CD4-positive, alpha-beta T cell treated with Interleukin-17A for 1 hour (primary cell): ENCODE measurements at places on chromosomes 4 and X.

- DNase-seq: no peak
Observed at GRCh38 chr4:163568843-163569242, 74.4 kb downstream of the TMA16 start.

- no peak for DNase-seq
Observed at GRCh38 chr4:42498040-42498439, 100.8 kb downstream of the SHISA3 start.

- no peak for DNase-seq
Observed at GRCh38 chr4:94290245-94290644, 52.4 kb downstream of the HPGDS start.

DNA sequence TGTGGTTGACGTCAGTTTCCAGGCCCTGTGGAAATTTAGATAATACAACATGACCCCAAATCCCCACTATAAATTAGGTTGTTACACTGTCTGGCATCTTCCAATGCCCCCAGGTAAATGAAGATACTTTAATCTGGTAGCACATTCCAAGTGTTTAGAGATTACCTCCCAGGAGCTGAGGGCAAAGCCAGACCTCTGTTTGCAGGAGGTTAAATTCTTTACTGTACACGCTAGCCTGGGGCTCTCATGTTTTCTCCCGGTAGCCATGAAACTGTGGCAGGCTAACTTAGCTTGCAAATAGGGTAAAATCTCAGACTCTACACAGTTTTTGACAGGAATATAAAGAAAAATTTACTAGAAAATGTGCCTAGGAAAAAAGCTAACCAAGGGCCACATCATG, 450.0 kb downstream of the PDGFC start:
- DNase-seq: no peak

DNA sequence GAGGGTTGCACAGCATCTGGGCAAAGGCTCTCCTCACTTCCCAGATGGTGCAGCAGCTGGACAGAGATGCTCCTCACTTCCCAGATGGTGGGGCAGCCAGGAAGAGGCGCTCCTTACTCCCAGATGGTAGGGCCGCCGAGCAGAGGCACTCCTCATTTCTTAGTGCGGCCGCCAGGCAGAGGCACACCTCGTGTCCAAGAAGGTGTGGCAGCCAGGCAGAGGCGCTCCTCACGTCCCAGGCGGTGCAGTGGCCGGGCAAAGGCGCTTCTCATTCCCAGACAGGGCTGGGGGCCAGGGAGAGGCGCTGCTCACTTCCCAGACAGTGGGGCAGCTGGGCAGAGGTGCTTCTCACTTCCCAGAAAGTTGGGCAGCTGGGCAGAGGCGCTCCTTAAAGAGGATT, 48.8 kb downstream of the ZNF732 start:
- no peak for DNase-seq

DNA sequence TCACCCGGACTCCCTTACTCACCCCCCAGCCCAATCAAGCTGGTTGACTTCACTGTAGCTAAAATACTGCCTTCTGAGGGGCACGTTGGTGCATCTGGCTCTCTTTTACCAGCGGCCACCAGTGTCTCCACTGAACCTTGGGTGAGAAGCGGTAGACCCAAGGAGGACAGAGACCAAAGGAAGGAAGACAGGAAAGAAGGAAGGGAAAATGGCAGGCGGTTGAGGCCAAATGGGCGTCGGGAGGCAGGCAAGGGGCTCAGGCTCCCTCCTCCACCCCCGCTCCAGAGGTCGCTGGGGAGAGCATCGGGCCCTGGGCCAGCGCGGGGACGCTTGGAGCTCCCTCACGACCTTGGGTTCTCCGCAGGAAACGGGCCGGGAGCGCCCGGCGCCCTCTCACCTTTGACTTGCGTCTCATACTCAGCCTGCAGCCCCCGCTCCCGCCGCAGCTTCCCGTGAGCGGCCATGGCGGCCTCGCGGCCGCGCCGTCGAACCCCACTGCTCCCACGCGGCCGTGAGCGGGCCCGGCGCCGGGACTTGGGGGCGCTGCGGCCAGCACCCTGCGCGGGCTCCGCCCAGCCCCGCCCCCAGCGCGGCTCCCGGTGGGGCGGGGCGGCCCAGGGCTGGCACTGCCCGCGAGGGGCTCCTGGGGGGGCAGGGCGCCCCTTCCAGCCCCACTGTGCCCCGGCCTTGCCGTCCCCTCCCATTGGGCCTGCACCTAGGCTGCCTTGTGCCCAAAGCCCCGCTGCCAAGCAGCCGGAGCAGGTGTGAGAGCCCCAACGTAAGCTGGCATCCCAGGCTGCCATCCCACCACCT, at the start of gene ARHGAP4:
ARHGAP4 (minus strand) TSS at position 526 of the 813 bp plus-strand sequence; CDS start at position 464, 62 bp downstream.
- peak; percentile 42 for DNase-seq

DNA sequence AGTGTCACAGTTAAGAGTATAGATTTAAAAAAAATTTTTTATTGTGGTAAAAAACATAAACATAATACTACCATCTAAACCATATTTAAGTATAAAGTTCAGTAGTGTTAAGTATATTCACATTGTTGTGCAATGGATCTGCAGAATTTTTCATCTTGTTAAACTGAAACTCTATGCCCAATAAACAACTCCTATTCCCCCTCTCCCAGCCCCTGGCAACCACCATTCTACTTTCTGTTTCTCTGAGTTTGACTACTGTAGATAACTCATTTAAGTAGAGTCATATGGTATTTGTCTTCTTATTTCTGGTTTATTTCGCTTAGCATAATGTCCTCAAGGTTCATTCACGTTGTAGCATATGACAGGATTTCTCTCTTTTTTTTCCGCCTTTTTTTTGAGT, 112.4 kb downstream of the PTTG2 start:
- no peak for DNase-seq

GRCh38 chrX:41526271-41526670, 79.1 kb downstream of the NYX start:
- no peak for DNase-seq

GRCh38 chr4:80454040-80454439, 118.5 kb downstream of the CFAP299 start:
- no peak for DNase-seq

DNA sequence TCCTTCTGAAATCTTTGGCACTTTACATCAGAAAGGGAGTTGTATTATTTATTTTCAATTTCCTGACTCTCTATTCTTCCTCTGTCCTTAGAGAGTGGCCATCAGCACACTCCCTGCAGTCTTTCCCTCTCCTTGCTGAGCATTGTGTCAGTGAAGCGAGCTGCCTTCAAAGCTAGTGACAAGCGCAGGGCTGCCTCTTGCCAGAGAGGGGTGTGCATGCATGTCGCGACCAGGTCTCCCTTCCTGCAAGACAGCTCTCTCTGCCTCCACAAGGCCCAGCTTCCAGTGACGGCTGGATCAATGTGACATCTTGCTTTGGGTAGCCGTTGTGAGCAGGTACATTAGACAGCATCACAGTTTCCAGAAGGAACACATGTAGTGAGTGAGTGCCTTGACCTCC, 810.9 kb upstream of the TENM3 start:
- no peak for DNase-seq

- no peak for DNase-seq
Observed at GRCh38 chr4:86606809-86607208, 12.7 kb downstream of the PTPN13 start.

DNA sequence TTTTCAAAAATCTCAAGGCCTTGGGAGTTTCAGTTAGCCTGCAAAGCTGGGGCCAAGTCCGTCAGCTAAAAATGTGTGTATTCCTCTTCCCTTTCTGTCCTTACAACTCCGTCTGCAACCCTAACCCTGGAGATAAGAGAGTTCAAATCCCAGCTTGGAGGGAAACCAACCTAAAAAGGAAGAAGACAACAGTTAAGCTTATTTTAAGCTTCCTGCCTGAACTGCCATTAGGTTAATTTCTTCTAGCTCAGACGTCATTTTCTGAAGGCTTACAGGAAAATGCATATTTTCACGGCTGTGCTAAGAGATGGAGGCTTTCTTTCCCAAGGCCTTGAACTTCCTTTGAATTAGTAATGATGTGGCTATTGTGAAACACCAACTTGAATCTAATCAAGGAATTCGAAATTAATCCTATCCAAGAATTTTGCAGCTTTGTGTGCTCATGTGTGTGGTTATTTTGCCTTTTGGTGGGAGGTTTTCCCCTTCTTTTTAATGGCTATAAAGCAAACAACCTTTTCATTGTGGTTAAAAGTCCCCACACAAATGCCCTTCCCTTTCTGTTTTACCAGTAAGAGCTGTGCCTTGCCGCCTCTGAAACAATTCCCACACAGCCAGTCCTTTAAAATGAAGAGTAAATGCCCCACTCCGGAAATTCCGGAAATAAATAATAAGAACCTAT, 103.5 kb downstream of the IRF2 start:
- no peak for DNase-seq

- DNase-seq: no peak
Observed at GRCh38 chr4:76210452-76210851, 3.2 kb downstream of the SCARB2 start.

DNA sequence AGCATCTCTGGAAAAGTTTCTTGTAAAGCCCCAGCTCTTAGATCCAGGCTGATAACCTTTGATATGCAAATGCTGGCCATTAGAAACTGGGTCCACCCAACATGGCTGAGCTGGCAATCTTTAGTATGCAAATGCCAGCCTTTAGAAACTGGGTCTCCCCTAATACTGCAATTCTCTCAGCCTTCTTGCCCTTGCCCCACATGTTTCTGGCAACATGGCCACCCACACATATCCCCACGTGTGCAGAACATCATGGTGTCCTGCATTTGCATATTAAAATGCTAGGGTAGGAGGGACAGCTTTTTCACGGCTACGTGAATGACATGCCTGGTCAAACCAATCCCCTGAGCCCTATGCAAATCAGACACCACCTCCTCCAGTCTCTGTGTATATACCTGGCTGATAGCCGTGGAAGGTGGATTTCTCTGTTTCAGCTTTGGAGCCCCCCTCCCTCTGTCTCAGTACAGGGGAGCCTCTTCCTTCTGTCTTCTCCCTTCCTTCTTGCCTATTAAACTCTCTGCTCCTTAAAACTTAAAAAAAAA, 344.0 kb upstream of the NWD2 start:
- no peak for DNase-seq

- DNase-seq: no peak
Observed at GRCh38 chr4:179125870-179126269, 1683.6 kb upstream of the AGA start.

DNA sequence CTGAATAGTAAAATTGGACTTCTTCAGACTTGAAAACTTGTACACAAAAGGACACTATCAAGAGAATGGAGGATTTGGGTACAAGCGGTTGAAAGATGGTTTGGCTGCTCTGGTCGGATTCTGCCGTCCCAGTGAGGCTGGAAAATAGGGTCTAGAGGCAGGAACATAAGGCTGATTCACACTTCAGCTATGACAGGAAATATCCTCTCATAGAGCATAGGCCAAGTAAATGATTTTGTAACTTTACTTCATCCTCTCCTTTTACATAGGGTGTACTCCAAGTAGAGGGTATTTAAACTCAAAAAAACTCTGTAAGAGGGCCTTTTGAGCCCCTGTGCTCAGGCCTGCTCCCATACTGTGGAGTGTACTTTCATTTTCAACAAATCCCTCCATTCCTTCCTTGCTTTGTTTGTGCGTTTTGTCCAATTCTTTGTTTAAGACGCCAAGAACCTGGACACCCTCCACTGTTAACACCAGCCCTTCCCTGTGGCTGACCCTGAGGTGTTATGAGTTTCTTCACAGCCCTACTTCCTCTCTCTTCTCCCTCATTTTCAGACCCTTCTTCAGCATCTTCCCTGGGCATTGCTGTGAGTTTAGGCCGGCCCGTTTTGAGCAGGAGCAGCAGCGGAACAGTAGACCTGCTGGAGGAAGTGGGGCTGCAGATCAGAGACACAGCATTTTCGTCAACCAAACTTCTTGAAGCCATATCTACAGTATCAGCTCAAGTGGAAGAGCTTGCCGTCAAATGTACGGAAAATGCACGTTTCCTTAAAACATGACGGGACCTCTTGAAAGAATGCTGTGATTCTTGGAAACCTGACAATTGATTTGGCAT, 7.2 kb downstream of the PGAM4 start:
- peak; percentile 12 for DNase-seq

DNA sequence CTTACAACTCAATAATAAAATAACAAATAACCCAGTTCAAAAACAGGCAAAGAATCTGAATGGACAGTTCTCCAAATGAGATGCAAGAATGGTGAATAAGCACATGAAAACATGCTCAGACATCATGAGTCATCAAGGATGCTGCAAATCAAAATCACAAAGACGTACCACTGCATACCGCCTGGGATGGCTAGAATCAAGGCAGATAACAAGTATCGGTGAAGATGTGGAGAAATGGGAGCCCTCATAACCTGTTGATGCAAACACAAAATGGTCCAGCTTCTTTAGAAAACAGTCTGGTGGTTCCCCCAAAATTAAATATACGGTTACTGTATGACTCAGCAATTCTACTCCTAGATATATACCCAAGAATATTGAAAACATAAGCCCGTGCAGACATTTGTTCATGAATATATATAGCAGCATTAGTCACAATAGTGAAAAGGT, 32.5 kb downstream of the AKAP4 start:
- DNase-seq: no peak

GRCh38 chr4:108417923-108418322, 202.5 kb upstream of the RPL34 start:
- DNase-seq: no peak

DNA sequence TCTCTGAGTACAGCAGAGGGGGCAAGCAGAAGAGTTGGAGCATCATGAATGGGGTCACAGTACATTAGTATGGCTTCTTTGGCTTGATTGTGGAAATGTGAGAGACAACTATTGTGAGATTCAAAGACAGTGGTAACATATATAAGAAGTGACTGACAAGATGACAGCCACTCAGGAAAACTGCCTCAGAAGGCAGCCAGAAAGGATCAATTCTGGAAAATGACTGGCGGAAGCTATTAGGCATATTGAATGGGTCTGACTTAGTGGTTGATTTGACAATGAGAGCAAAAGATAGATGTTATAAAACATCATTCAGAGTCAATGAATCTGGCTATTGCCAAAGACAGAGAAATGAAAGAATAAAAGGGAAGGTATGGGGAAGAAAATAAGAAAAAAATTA, 345.5 kb upstream of the MAGEB2 start:
- DNase-seq: no peak

DNA sequence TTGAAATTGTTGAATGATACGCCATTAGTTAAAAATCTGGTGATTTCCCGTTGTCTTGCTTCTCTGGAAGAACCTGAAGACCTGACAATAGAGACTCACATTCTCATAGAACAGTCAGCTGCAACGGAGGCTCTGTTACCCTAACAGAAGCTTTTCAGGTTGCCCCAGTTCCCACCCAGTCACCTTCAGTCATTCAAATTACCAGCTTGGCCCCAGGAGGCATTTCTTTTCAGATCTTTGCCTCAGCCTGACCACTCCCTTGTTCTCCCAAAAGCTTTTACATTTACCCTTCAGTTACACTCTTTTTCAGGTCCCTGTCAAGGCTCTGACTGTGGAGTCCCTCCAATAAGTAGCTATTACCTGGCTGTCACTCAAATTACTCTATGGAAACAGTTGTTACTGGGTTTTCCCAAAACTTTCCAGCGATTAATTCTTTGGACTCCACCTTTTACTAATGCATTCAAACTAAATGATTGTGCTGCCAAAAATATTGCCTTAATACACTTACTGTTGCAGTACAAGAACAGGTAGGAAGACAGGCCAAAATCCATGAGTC, 162.2 kb upstream of the FTHL17 start:
- no peak for DNase-seq

GRCh38 chr4:71980976-71981375, 50.8 kb upstream of the NPFFR2 start:
- no peak for DNase-seq

GRCh38 chrX:41932885-41933284, 9.5 kb upstream of the CASK start:
- no peak for DNase-seq

- no peak for DNase-seq
Observed at GRCh38 chr4:93467484-93468155, 360.9 kb upstream of the ATOH1 start.
